ENCODE measurements at places on chromosomes 2 and 18.

- DNase-seq, result no peak
Measured at GRCh38 chr18:52391810-52392559, 52.0 kb downstream of the DCC start.

GRCh38 chr18:9182852-9183399, 46.3 kb downstream of the ANKRD12 start:
- DNase-seq, result no peak

DNA sequence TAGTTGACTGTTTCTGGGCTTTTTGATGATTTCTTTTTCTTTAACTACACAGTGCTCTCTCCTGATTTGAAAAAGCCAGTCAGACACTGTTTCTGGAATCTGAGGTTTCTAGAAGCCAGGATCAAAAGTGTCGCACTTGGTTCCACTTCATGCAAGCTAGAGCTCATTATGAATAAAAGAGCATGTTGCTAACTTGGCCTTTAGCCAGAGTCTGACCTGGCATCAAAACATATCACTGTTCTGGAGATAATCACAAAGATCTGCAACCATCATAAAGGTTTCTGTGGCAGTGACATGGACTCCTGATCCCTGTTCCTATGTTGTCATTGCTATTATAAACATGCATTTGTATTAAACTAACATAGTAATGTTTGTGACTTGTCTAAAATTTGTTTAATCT, 76.1 kb upstream of the MAPRE2 start:
- no peak for DNase-seq

DNA sequence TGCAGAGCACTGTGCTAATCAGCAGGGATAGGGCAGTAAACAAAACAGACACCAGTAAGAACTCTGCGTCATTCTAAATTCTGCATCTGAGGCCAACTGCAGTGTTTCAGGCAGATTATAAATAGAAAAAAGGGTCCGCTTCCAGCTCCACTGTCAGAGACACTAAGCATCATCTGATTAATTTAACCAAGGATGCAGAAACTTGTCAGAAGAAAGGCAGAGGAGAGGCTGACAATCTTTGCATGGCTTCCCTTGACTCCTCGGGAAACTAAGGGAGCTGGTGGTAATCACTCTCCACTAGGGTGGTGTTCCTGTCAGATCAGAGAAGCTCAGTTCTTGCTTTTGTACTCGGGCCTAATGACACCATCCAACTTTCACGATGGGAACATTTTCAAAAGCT, 123.5 kb downstream of the DNAH6 start:
- no peak for DNase-seq
